ENCODE measurements at places on chromosomes 13 and 19.

- no peaks in the 10 kb centered on the region for H3K27me3 ChIP-seq
- H3K27ac ChIP-seq, result no peak overlapping the region
- H3K4me1 ChIP-seq, result no peaks in the 10 kb centered on the region
- no peaks in the 10 kb centered on the region for H3K36me3 ChIP-seq
Measured at GRCh38 chr19:28296506-28296905, 916.4 kb downstream of the UQCRFS1 start.

DNA sequence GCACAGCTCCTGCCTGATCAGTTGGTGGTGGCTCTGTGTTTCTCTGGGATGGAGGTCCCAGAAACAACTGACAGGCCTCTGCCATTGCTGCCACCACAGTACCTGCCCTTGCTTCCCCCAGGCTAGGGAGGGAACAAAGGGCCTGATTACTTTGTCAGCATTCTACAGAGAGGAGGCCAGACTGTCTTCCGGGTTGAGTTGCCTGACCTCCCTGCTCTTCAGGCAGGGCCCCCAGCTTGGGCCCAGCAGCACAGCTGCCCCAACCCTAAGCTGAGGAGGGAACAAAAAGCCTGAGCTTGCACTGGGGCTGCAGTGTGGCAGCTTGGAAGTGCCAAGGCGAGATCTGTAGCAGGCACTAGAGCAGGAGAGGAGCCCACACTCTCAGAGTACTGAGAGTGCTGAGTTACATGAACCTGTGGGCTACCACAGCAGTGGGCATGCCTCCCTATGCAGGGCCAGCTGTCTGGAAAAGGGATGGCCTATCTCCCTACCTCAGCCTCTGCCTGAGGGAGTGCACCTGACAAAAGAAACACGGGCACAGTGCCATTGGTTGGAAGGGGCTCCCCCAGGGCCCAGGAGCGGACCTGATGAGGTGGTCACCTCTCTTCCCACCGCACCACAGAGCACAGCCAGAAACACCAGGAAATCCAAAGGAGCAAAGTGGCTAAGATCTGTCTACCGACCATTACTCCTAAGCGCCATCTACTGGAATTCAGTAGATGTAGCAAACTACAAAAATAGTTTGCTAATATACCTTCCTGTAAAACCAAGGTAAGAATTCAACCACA, 24.4 kb downstream of the SLC25A15 start:
- no peak overlapping the region for H3K4me3 ChIP-seq
- H3K27ac ChIP-seq, result no peak overlapping the region
- H3K4me1 ChIP-seq, result no peaks in the 10 kb centered on the region
- H3K27me3 ChIP-seq, result no peaks in the 10 kb centered on the region
- DNase-seq, result no peak
- no peaks in the 10 kb centered on the region for H3K36me3 ChIP-seq

GRCh38 chr13:100506154-100506553, 82.4 kb downstream of the GGACT start:
- H3K27ac ChIP-seq, result no peak overlapping the region
- no peak for DNase-seq

- DNase-seq, result peak; percentile 36
- H3K36me3 ChIP-seq, result no peaks in the 10 kb centered on the region
- H3K27me3 ChIP-seq, result peaks cover 23% of the 10 kb centered on the region
- H3K4me3 ChIP-seq, result peak overlapping the region; percentile 7
- peaks cover 19% of the 10 kb centered on the region for H3K4me1 ChIP-seq
Measured at GRCh38 chr19:53908106-53908934, 758 bp upstream of the CACNG7 start.

DNA sequence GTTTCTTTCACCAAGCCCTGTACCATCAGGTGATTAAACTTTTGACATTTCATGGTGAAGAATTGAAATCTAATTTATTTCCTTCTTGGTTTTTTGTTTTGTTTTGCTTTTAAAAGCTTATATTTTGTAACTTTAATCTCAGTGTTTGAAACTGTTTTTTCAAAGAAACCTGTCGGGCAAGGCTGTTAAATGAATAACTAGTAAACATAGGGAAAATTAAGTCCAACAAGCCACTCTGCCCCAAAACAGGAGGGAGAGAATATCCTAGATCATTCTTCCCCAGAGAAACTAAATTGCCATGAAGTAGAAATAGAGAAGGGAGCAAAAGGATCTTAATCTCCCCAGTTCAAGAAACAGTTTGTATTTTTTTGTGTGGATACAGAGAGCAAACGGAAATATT, 98.2 kb downstream of the FREM2 start:
- no peak for DNase-seq
- H3K27me3 ChIP-seq, result no peaks in the 10 kb centered on the region
- H3K4me3 ChIP-seq, result no peak overlapping the region
- H3K27ac ChIP-seq, result no peak overlapping the region
- no peaks in the 10 kb centered on the region for H3K4me1 ChIP-seq

DNA sequence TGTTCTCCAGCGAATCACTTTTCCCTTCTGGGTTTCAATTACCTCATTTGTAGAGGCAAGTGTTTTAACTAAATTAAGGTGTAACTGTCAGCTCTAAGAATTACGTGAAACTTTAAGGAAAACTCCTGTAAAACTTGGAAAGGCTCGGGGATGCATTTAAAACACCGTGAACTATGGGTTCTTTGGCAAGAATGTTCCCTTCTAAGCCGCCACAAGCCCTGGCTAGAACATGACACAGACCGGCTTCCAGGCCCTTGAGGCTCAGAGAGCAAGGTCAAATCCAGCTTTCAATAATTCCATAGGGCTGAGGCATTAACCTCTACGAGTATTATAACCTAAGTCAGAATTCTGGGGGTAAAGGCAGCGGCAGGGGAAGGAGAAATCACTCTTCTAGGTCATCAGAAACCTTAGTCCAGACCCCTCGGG, 685 bp downstream of the VWA8 start:
- peak overlapping the region; percentile 90 for H3K27ac ChIP-seq
- H3K27me3 ChIP-seq, result no peaks in the 10 kb centered on the region

DNA sequence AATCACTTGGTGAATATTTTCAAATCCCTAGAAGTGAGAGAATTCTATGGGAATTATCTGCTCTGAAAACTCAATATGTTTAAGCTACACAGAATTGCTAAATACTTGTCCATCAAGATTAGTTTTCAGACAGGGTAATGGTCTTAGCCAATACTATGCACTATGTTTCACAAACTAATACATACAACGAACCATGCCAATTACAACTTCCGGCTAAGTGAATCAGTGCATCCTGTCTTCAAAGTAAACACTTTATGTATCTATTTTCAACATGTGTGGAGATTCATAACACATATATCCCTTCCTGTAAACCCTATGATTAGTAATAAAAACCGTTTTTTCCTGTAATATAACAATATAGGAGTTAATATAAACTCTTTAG, 181.5 kb downstream of the POSTN start:
- H3K27me3 ChIP-seq, result no peaks in the 10 kb centered on the region
- no peaks in the 10 kb centered on the region for H3K36me3 ChIP-seq

DNA sequence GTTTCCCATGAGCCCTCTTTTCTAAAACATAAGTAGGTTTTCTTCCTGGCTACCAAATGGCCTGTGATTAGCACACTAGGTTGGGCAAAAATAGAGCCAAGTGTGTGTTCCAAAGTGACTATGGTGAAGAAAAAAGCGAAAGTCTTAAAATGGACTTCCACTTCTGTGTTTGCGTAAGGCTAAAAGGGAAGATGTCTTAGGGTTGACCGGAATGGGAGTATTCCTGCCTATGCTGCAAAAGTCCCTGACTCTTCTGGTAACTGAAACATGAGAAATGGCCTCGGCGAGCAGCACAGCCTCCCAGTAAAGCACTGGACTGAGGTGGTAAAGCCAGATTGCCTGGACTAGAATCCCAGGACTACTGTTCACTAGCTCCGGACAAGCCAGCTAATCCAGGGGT, 2.4 kb upstream of the FPR1 start:
- DNase-seq, result no peak
- H3K4me1 ChIP-seq, result no peaks in the 10 kb centered on the region
- H3K4me3 ChIP-seq, result no peak overlapping the region
- H3K27ac ChIP-seq, result no peak overlapping the region

DNA sequence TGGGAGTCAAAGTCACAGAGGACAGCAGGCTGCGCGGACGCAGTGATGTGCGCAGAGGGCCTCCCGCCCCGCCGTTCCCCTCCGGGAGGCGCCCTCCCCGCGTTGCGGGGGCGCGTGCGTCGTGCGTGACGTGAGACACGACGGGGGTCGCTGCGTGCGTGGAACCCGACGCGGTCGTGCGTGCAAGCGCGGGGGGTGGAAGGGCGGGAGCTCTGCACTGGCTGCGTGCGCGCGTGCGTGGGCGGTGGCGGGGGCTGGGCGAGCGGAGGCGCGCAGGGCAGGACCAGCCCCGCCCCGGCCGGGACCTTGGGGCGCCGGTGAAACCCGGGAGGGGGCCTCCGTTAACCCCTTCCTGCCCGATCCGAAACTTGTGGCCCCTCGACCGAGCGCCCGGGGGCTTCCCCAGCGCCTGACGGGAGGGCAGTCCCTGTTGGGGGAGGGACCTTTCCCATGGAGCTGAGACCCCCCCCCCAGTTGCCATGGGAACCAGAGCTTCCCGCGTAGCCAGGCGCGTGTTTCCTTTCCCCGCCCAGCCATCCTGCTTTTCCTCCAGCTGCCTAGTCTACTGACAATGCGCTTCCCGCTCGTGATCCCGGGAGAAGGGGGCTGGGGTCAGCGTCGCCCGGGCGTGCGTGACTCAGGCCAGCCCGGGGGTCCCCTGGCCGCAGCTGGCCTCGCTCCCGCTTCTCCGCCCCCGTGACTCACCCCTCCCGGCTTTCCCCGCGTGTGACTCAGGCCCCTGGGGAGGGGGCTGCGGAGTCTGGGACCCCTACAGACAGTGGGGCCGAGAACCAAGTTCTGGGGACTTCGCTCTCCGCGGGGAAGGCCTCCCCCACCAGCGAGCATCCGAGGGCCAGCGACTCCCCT, 7.3 kb upstream of the HOOK2 start:
- peak overlapping the region; percentile 56 for H3K4me3 ChIP-seq
- no peaks in the 10 kb centered on the region for H3K36me3 ChIP-seq
- no peaks in the 10 kb centered on the region for H3K27me3 ChIP-seq
- H3K4me1 ChIP-seq, result peaks cover 46% of the 10 kb centered on the region
- DNase-seq, result peak; percentile 95

DNA sequence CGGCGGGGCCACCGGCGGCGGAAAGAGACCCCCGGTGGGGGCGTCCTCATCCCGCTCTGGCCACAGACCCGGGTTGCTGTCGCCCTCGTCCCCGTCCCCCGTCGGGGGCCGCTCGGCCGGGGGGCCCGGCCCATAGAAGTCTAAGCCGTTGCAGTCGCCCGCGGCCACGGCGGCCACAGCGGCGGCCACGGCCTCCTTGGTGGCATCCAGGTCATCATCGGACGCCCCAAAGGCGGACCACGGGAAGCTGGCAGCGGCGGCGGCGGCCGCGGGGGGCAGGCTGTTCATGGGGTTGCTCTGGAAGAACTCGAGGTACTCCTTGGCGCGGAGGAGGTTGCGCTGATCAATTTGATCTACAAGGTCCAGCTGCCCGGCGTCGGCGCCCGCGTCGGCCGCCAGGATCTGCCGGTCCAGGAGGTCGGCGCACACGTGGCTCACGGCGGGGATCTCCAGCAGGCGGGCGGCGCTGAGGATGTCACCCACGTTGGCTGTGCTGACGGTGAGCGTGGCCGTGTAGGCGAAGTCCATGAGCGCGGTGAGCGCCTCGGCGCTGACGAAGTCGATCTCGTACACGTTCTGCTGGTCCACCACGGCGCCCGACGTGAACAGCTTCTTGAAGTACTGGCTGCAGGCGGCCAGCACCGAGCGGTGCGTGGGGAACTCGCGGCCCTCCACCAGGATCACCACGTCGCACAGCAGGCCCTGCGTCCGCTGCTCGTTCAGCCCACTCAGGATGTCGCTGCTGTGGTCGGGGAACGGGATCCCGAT, 12.1 kb downstream of the ZBTB7A start:
- peaks cover 54% of the 10 kb centered on the region for H3K4me1 ChIP-seq
- H3K27ac ChIP-seq, result no peak overlapping the region
- no peak for DNase-seq

GRCh38 chr13:81089371-81090157, 748.6 kb upstream of the SPRY2 start:
- no peak for DNase-seq
- no peaks in the 10 kb centered on the region for H3K4me1 ChIP-seq
- H3K4me3 ChIP-seq, result no peak overlapping the region
- H3K36me3 ChIP-seq, result no peaks in the 10 kb centered on the region

GRCh38 chr13:45162821-45163220, 38.0 kb downstream of the KCTD4 start:
- no peaks in the 10 kb centered on the region for H3K36me3 ChIP-seq
- no peaks in the 10 kb centered on the region for H3K27me3 ChIP-seq
- H3K4me3 ChIP-seq, result no peak overlapping the region
- no peak overlapping the region for H3K27ac ChIP-seq

DNA sequence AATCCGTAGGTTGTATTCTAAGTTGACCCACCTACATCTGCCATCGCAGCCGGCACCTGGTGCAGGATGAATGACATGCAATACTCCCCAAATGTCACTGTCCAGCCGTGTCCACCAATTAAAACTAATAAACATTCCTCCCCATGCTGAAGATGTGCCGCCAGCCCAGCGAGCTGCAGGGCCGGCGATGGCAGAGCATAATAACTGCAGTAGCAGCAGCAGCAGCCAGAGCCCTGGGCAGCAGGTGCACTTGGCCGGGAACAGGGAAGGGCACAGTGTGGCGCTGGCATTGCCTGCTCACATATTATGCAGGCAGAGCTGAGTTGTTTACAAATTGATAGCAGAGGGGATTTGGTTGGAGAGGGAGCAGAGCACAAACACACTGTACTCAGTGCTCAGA, 754.9 kb downstream of the OLFM4 start:
- no peaks in the 10 kb centered on the region for H3K4me1 ChIP-seq
- no peak for DNase-seq
- no peak overlapping the region for H3K4me3 ChIP-seq
- H3K27me3 ChIP-seq, result no peaks in the 10 kb centered on the region
- H3K36me3 ChIP-seq, result no peaks in the 10 kb centered on the region
- no peak overlapping the region for H3K27ac ChIP-seq

DNA sequence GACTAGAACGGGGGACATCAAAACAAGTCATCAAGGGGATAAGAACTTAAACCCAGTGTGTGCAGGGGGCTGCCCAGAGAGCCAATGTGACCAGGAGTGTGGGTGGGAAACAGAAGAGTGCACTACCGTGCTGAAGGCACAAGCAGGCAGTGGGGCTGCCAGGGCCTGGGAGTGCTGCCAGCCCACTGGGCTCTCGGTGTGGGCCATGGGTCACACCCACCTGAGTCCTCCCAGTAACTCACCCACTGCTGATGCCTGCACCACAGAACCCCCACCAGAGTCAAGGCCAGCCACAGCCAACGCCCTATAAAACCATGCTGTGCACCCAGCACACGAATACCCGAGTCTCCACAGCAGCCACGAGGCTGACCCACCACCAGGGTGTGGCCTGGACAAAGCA, 8.5 kb downstream of the MED26 start:
- peak; percentile 60 for DNase-seq
- H3K27ac ChIP-seq, result no peak overlapping the region
- H3K27me3 ChIP-seq, result no peaks in the 10 kb centered on the region

- H3K27me3 ChIP-seq, result peaks cover 42% of the 10 kb centered on the region
- no peaks in the 10 kb centered on the region for H3K36me3 ChIP-seq
- no peak for DNase-seq
- no peak overlapping the region for H3K4me3 ChIP-seq
Measured at GRCh38 chr13:113917096-113917495, 53.2 kb upstream of the GAS6 start.

GRCh38 chr19:15466851-15467733, 2.7 kb upstream of the RASAL3 start:
- DNase-seq, result no peak
- no peak overlapping the region for H3K4me3 ChIP-seq
- H3K27ac ChIP-seq, result no peak overlapping the region
- H3K4me1 ChIP-seq, result peaks cover 9% of the 10 kb centered on the region
- H3K27me3 ChIP-seq, result peaks cover 43% of the 10 kb centered on the region

- DNase-seq, result no peak
- H3K4me1 ChIP-seq, result peaks cover 48% of the 10 kb centered on the region
- no peaks in the 10 kb centered on the region for H3K36me3 ChIP-seq
- no peaks in the 10 kb centered on the region for H3K27me3 ChIP-seq
- H3K27ac ChIP-seq, result peak overlapping the region; percentile 74
Measured at GRCh38 chr19:46620267-46620666, 4.6 kb downstream of the PTGIR start.

Measured in heart right ventricle (tissue), 16 donors.